Occipital lobe (tissue), 3 donors: ENCODE measurements at places on chromosomes 11 and 22. TPM values are rescaled to one million over a fixed set of nuclear protein-coding genes. Genes with fewer than 3 reads are reported as not detected.

DUSP8 gene
- 5.6 TPM for total RNA-seq

MMP8 gene
- 0.16 TPM for total RNA-seq

TSGA10IP gene
- not detected for total RNA-seq

MS4A15 gene
- not detected for total RNA-seq

GRCh38 chr11:79472819-79473529 lies 32.1 kb upstream of the TENM4 start:
- no peak for DNase-seq

DNA sequence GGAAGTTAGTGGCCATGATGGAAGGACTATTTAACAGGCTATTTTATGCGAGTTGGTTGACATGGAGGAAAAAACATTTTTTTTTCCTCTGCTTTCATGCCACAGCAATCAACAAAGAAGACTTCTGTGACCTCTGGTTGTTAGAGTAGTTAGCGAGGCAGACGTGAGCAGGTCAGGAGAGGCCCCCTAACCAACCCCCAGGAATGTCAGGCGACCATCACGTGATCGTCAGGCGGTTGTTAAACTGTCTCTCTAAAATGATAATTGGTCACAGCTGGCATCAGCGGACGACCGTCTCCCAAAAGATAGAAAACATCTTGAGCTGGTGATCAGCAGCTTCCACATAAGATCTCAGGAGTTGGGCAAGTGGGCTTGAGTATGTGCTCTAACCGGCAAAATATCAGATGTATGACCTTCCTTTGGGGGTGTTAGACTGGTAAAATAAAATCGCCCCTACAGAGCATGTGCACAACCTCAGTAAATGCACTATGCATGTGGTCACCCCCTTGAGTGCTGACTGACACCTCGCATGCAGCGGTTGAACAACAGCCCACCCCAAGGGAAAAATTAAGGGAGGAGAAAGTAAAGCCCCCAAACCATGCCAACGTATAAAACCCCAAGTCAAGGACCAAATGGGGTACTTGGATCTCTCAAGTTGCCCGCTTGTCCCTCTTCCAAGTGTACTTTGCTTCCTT lies 20.9 kb upstream of the NARS2 start:
- no peak for DNase-seq

- DNase-seq = no peak
These were observed 15.3 kb upstream of the TEF start for GRCh38 chr22:41366323-41367029.

- DNase-seq = no peak
These were observed 17.3 kb upstream of the LMO2 start for GRCh38 chr11:33909150-33909549.

DNA sequence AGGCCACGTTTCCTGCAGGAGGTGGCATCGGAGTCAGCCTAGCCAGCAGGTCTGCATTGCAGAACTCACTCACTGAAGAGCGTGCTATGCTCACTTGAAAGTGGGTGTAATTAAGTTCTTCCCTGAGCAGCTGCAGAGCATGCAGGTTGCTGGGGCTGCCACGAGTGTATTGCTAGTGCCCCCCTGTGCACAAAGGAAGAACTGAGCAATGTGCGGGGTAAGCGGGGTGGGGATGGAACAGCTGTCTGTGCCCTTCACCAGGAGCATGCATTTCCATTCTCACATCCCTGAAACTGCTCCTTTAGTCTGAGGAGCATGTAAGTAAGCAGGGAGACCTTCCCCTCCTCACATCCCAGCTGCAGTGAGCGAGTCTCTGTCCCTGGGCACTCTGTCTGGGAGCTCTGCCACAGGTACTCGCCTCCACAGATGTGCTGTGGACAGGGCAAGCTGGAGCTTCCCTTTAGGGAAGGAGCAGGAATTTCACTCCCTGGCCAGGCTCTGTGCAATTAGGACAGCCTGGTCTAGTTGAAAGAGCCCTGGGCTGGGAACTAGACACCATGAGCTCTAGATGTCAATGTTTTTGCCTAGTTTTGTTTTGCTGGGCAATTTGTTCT lies 1031.8 kb downstream of the NTM start:
- DNase-seq = peak; percentile 50

- DNase-seq = no peak
These were observed 32.9 kb upstream of the TRIM29 start for GRCh38 chr11:120170741-120171261.

DNA sequence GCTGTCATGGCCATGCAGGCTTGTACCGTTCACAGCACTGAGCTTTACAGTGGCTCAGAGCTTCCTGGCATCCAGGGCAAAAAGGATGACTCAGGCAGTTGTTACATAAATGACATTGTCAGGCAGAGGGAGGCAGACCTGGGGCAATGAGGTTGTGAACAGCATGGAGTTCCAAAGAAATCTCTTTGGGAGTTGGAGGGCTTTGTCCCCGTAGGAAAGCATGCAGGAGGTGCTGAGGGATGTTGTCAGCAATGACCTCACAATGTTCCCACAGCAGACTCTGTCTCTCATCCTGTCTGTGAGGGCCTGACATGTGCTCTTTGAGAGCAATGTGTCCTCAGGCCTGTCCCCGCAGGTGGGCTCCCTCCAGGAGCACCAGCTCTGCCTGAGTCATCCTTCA lies 25.9 kb upstream of the PDE2A start:
- DNase-seq = no peak

DNA sequence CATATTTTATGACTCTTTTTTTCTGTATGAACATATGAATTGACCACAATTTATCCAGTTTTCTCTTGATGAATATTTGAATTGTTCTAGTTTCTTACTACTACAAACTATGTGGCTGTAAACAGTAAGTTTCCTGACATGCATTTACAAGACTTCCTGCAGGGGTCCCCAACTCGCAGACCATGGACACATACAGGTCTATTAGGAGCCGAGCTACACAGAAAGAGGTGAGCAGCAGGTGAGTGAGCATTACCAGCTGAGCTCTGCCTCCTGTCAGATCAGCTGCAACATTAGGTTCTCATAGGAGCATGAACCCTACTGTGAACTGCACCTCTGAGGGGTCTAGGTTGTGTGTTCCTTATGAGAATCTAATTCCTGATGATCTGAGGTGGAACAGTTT lies 379.4 kb downstream of the DYNC2H1 start:
- DNase-seq = no peak

DNA sequence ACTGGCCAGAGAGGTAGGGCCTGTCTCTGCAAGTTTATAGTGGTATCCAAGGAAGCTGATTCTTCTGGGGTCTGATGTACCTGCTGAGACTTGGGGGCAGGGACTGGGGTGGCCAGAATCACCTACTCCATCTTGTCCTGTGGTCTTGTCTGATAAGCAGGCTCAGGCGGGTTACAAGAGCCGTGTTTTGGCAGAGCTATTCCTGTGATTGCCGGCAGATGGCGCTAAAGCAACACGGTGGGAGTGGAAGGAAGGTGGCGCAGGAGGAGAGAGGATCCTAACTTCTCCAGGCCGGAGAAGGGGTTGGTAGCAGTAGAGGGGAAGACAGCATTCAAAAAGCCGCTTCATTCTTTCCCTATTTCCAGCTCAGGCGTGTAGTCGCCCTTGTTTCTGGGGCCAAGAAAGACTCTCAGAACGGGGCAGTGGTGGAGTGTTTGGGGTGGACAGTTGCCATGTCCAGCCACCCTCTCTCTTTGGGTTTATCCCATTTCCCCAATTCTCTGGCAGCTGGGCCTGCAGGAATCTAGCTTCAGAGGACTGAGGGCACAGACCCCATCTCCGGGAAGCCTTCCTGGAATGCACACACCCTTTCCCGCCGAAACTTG lies 15.1 kb downstream of the CHRM1 start:
- peak; percentile 85 for DNase-seq

- DNase-seq = no peak
These were observed 101.1 kb downstream of the MUC15 start for GRCh38 chr11:26470992-26471391.

GRCh38 chr11:130156108-130157022 lies 3.2 kb upstream of the ST14 start:
- DNase-seq = no peak

GRCh38 chr11:19931771-19932369 lies 219.2 kb downstream of the NAV2 start:
- DNase-seq = no peak

DNA sequence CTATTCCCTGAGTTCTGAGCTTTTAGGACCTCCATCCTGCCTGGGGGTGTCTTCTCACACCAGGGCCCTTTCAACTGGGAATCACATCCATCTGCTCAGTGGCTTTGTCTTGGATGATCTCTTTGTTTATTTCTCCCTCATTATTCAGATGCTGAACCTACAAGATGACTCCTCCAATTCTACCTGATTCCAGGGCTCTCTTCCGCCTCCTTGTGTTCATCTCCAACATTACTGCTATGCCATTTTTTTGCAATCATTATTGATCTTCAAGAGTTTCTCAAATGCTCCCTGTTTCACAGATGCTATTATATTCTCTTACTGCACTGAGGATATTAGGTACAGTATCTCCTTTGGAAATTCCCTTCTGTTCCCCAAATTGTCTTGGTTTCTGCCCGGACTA lies 307.7 kb downstream of the SHANK2 start:
- no peak for DNase-seq

DNA sequence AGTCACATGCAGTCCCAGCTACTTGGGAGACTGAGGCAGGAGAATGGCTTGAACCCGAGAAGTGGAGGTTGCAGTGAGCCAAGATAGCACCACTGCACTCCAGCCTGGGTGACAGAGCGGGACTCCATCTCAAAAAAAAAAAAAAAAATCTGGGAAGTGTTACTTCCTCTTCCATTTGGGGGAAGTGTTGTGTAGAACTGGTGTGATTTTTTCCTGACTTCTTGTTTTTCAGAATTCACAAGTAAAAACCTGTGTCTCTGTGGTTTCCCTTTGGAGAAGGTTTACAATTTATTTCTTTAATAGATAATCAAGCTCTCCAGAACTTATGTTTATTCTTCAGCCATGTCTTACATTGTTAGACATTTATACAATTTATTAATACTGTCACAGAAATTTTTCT lies 396.1 kb downstream of the BRD1 start:
- no peak for DNase-seq

- no peak for DNase-seq
These were observed 64.8 kb downstream of the CELSR1 start for GRCh38 chr22:46472722-46473016.

- DNase-seq = no peak
These were observed 81.5 kb upstream of the PPARA start for GRCh38 chr22:46068593-46069491.

GRCh38 chr11:45238724-45239123 lies 47.4 kb downstream of the SYT13 start:
- DNase-seq = no peak

DNA sequence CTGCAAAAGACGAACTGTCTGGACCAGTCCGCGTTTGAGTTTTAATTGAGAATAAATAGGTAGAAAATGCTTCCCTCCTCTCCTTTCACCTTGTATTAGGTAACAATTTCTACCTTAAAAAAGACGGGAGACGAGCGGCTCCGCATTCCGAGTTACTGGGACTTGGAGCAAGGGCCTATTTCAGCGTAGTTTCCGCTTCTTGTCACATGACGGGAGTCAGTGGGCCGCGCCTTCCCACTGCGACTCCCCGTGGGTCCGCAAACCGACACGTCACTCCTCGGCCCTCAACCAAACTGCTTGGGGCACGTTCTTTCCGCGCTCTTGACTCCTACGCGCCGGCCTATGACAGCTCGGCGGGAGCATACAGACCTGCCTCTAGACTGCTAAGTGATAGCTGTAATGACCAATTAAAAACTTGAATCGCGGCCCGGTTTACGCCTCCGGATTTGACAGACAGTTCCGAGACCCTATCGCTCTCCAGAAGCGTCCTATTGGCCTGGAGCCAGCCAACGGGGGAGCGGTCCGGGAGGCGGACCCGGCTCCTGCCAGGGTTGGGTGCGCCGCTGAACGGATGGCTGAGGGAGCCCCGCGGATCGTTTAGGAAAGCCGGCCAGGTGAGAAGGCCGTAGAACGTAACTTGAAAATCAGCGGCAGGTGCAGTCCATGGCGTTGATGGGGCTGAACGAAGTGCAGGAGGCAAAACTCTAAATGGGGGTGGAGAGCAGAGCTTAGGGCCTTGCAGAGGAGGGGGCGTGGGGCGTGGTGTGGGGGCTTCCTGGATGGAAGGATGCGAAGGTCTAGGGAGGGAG lies at the start of gene STT3A:
STT3A (plus strand) TSS at position 548 of the 809 bp plus-strand sequence. CDS start 3,064 bp downstream, outside the sequence.
- peak; percentile 99 for DNase-seq

DNA sequence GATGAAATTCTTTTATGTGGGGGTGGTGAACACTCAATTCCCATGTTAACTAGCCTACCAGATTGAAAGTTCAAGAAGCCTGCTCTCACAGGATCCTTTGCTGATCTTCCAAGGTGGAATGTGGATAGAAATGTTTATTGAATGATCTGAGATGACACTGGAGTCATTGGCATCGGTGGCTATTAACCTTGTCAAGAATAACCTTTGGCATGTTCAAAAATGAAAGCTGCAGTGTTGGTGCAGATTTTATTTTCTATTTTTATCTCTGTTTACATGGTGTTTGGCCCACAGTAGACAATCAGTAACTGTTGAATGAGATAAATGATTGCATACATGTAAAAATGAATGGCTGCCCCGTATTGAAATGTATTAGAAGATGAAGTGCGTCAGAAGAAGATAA lies 19.0 kb downstream of the MCAM start:
- no peak for DNase-seq

GRCh38 chr11:19753451-19754106 lies 40.9 kb downstream of the NAV2 start:
- DNase-seq = no peak

- no peak for DNase-seq
These were observed 22.5 kb downstream of the SUN2 start for GRCh38 chr22:38733329-38733723.

DNA sequence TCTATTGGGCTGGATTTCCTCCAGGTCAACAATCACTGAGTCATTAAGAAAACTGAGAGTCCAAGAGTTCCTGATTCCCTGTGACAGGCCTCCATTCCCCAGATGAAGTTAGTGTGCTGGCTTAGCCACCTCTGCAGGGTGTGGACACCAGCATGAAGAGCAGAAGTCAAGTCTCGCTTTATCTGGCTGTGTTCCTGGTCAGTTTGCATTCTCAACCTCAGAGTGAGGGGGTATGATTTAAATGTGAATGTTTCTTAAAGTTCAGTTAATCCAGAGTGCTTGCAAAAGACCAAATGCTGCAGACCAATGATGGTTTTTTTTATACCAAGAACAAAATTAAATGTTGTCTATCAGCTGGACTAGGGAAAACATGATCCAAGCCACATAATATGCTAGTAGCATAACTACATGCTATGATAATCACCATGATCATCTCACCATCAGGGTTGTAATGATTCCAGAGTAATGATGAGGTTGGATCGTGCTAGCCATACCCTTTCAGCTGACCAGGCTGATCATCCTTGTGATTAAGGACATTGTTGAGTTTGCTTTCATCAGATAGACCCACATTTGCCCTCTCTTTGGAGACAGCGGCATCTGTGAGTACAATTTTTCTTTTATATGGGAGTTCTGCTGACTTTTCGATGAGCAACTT lies 145.8 kb upstream of the ARHGAP20 start:
- no peak for DNase-seq

DNA sequence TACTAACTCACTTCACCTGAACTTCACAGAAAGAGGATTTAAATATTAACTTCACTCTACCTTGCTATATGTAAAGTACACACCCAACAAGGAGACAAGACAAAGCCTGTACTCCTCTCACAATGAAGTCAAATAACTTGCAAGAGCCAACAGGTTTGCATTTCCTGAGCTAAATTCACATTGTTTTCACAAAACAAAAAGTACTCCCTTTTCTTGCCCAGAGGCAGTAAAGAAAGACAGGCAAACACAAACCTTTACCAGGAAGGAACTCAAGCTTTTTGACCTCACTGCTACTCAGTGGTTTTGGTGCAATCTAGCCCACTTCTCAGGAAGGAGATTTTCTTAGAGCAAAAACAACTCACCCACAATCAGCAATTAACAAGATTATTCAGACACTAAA lies 15.7 kb downstream of the USP28 start:
- no peak for DNase-seq
